Activated naive CD8-positive, alpha-beta T cell treated with anti-CD3 and anti-CD28 coated beads for 36 hours (primary cell): ENCODE measurements at places on chromosomes 7 and 10. TPM values are rescaled to one million over a fixed set of nuclear protein-coding genes. Genes with fewer than 3 reads are reported as not detected.

The PLCE1 gene
- not detected for total RNA-seq

The CCDC172 gene
- total RNA-seq: not detected

The BBIP1 gene
- 35.6 TPM for total RNA-seq

The SH2D4B gene
- total RNA-seq: 0.08 TPM

The SPDYE2B gene
- total RNA-seq: not detected

The WAC gene
- 126 TPM for total RNA-seq

DNA sequence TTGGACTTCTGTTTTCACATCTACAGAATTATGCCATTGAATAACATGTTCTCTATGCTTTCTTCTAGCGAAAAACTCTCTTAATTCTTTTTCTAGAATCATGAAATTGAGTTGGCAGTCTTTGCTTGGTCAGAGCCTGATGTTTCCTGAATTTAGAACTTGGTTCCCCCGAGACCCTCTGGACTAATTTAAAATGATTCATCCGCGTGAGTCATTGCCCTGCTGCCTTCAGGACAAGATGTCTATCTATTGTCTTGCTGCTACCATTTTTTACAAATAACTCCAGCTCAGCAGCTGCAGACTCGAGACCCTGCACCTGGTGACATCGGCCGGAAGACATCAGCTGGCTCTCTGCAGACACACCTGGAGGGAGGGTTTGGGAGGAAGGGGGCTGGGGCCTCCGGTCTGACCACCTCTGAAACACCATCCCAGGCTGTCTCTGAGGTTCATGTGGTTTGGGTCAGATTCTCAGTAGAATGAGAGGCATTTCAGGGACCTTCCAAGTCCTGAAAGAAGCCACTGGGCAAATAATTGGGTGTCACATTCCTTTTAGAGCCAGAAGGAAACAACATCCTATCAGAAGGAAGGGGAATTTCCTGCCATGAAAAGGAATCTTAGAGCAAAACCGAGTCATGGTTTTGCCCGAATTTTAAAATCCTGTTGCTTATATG, 20.9 kb upstream of the KLF6 start:
- H3K27me3 ChIP-seq: no peaks in the 10 kb centered on the region
- DNase-seq: no peak
- peaks cover 50% of the 10 kb centered on the region for H3K4me1 ChIP-seq

- DNase-seq: no peak
- no peak overlapping the region for H3K4me3 ChIP-seq
- H3K27me3 ChIP-seq: peaks cover 14% of the 10 kb centered on the region
- H3K4me1 ChIP-seq: no peaks in the 10 kb centered on the region
Observed at GRCh38 chr7:94301024-94301586, 93.6 kb upstream of the COL1A2 start.

- H3K36me3 ChIP-seq: no peaks in the 10 kb centered on the region
- peaks cover 39% of the 10 kb centered on the region for H3K27me3 ChIP-seq
- H3K4me1 ChIP-seq: peaks cover 7% of the 10 kb centered on the region
- H3K4me3 ChIP-seq: no peak overlapping the region
Observed at GRCh38 chr7:154868921-154869320, 134.0 kb downstream of the PAXIP1 start.

- H3K27ac ChIP-seq: no peak overlapping the region
- no peaks in the 10 kb centered on the region for H3K4me1 ChIP-seq
- H3K36me3 ChIP-seq: no peaks in the 10 kb centered on the region
- no peak overlapping the region for H3K4me3 ChIP-seq
- H3K27me3 ChIP-seq: no peaks in the 10 kb centered on the region
Observed at GRCh38 chr10:119412244-119413092, 130.1 kb downstream of the RGS10 start.

DNA sequence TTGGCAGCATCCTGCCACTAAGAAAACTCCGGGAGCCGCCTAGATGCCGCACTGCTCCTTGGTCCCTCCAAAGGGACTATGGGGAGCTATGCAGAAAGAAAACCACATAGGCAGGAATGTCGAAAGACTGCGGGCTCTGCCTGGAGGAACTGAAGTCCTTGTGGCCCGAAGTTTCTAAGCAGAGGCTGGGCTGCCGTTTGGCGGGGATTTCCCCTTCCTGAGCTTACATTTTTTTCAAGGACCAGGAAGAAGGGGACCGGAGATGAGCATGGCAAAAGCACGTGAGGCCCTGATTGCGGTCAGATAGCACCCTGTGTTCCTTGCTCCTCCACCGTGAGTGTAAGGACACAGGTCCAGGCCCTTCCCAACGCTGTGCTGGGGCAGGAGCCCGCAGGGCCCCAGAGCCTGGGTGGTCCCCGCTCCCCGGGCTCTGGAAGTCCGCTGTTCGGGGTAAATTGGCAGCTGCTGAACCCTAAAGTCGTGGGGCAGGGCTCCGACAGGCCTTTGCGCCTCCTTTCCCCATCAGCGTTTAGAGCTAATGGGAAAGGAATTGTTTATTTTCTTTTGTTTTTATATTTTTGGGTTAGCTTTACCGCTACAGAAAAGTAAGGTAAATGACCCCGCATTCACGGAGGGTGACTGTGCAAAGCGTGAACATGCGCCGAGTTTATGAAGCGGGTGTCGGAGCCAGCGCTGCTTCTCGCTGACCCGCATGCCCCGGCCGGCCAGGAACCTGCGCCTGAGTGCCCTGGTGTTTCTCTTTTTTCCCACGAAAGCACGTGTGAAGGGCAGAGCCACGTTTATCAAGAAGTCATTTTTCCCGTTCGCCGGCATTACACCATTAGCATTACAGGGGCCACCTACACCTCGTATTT, 356.5 kb upstream of the ZNF32 start:
- H3K36me3 ChIP-seq: no peaks in the 10 kb centered on the region
- peaks cover 3% of the 10 kb centered on the region for H3K27me3 ChIP-seq
- no peaks in the 10 kb centered on the region for H3K4me1 ChIP-seq
- no peak overlapping the region for H3K4me3 ChIP-seq
- H3K27ac ChIP-seq: no peak overlapping the region

DNA sequence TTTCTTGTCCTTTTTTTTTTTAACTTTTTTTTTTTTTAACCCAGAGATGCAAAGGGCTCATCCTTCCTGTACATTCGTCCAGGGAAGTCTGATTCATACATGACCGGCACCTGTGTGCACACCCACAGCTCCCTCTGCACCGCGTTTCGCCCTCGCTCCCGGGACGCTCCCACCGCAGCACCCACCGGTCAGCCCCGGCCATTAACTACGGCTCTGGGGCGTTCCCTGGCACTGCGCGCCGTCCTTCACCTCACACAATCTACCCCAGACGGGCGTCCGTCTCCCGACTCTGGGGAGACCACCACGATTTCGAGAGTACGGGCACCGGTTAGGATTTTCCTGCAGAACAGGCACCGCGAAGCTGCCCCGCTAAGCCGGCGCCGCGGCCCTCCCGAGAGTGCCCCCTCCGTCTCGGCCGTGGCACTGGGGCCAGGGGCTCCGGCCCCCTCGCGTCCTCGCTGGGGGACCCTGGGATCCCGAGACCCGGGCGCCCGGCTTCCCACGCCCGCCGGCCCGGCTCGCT, 452 bp downstream of the ATE1 start:
- H3K27me3 ChIP-seq: no peaks in the 10 kb centered on the region
- H3K36me3 ChIP-seq: peaks cover 11% of the 10 kb centered on the region
- peak; percentile 44 for DNase-seq
- peaks cover 18% of the 10 kb centered on the region for H3K4me1 ChIP-seq
- H3K4me3 ChIP-seq: peak overlapping the region; percentile 93

DNA sequence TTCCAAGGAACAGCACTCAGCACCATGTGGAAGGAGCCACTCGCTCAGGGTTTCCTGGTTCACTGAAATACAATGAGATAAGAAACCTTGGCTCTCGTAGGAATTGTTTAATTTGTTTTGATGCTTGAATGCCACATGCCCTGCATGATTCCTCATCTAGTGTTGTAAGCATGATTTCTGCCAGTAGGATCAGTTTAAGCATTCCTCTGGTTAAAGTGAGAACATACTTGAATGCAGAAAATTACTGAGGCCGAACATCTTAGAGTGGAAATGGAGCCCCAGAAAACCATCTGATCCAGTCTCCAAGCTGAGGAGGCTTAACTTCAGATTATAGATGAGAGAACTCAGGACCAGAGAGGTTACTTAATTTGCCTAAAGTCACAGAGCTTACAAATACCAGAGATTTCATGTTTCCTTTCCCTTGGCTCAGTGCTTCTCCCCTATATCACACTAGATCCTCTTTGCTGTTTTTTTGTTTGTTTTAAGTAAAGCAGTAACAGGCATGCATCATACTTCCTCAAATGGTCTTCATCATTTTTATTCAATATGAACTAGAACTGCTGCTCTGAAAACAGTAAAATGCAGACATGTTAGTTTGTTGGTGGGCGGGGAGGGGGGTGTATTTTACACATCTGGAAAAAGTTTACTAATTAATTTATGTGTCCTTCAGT, 125.1 kb downstream of the ADAM12 start:
- H3K4me3 ChIP-seq: no peak overlapping the region
- no peaks in the 10 kb centered on the region for H3K4me1 ChIP-seq
- no peak for DNase-seq
- no peak overlapping the region for H3K27ac ChIP-seq
- H3K27me3 ChIP-seq: peaks cover 4% of the 10 kb centered on the region
- no peaks in the 10 kb centered on the region for H3K36me3 ChIP-seq

- no peak for DNase-seq
- peaks cover 33% of the 10 kb centered on the region for H3K4me1 ChIP-seq
- peaks cover 13% of the 10 kb centered on the region for H3K36me3 ChIP-seq
- no peak overlapping the region for H3K27ac ChIP-seq
Observed at GRCh38 chr10:74164716-74165529, 13.9 kb downstream of the ADK start.

GRCh38 chr10:82814635-82815034, 939.6 kb downstream of the NRG3 start:
- no peaks in the 10 kb centered on the region for H3K27me3 ChIP-seq
- no peak overlapping the region for H3K4me3 ChIP-seq
- no peak overlapping the region for H3K27ac ChIP-seq
- H3K36me3 ChIP-seq: no peaks in the 10 kb centered on the region
- DNase-seq: no peak

GRCh38 chr10:87991946-87992345, 128.5 kb downstream of the PTEN start:
- H3K4me1 ChIP-seq: peaks cover 10% of the 10 kb centered on the region
- H3K36me3 ChIP-seq: no peaks in the 10 kb centered on the region
- DNase-seq: no peak
- no peak overlapping the region for H3K27ac ChIP-seq
- H3K4me3 ChIP-seq: no peak overlapping the region

GRCh38 chr10:8112230-8112905, 57.9 kb downstream of the GATA3 start:
- no peak overlapping the region for H3K27ac ChIP-seq
- no peak overlapping the region for H3K4me3 ChIP-seq
- no peak for DNase-seq

- H3K36me3 ChIP-seq: no peaks in the 10 kb centered on the region
- no peak overlapping the region for H3K27ac ChIP-seq
- H3K4me1 ChIP-seq: peaks cover 2% of the 10 kb centered on the region
- peak; percentile 18 for DNase-seq
- H3K27me3 ChIP-seq: peaks cover 4% of the 10 kb centered on the region
Observed at GRCh38 chr10:30591249-30591670, 38.3 kb downstream of the LYZL2 start.

DNA sequence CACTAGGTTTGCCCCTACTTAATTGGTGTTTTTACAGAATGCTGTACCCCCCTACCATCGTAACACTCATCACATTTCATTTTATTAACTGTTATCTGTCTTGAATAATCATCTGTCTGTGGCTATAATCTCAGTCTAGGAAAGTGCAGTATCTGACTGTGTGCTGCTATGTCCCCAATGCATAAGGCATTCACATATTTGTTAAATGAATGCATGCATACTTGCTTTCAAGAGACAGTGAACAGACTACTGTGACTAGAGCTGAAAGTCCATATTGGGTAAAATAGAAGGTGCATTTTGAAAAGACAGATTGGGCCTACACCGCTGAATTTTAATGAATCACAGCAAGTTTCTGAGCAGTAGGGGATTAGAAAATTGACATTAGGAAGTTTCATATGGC, 112.3 kb downstream of the ARHGAP12 start:
- no peaks in the 10 kb centered on the region for H3K27me3 ChIP-seq
- no peaks in the 10 kb centered on the region for H3K4me1 ChIP-seq
- H3K36me3 ChIP-seq: no peaks in the 10 kb centered on the region
- DNase-seq: no peak

- H3K36me3 ChIP-seq: no peaks in the 10 kb centered on the region
- DNase-seq: no peak
- no peaks in the 10 kb centered on the region for H3K4me1 ChIP-seq
- H3K27me3 ChIP-seq: no peaks in the 10 kb centered on the region
- no peak overlapping the region for H3K4me3 ChIP-seq
- no peak overlapping the region for H3K27ac ChIP-seq
Observed at GRCh38 chr7:109497053-109497452, 927.4 kb downstream of the DNAJB9 start.

GRCh38 chr10:106436123-106436715, 728.3 kb downstream of the SORCS1 start:
- H3K4me3 ChIP-seq: no peak overlapping the region
- H3K36me3 ChIP-seq: no peaks in the 10 kb centered on the region
- no peaks in the 10 kb centered on the region for H3K27me3 ChIP-seq
- H3K4me1 ChIP-seq: no peaks in the 10 kb centered on the region
- H3K27ac ChIP-seq: no peak overlapping the region

DNA sequence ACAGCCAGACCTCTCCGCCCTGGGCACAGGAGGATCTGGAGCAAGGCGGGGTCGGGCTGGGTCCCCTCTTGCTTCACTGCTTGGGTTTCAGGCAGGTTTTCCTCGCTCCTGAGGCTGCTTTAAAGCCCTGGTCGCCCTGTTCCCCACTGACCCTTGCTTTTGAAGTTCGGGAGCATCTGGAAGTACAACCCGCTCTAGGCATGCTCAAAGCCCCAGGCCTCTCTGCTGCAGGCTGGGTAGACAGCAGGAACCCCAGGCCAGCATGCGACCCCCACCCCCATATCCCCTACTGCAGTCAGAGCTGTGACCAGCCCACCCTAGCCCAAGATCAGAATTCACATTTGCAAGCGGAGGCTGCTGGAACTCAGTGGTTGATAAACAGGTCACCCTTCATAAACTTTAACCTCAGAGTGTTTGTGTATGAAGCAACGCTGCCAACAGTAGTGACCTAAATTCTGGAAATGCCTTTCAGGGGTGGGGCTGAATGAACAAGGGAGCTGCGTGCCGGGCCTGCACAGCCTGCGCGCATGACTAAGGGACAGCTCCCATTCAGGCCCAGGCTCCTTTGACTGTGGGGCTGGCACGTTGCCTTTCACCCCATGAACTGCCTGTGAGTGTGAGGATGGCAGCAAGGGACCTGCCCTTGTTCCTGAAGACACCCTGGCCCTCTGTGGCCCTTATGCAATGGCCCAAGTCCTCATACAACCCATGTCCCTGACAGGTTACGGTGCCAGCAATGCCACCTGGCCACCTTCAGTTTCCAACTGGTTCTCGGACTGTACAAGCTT, 52.5 kb downstream of the PROSER2 start:
- no peaks in the 10 kb centered on the region for H3K36me3 ChIP-seq
- no peak overlapping the region for H3K27ac ChIP-seq
- peaks cover 26% of the 10 kb centered on the region for H3K4me1 ChIP-seq
- H3K27me3 ChIP-seq: peaks cover 16% of the 10 kb centered on the region

- H3K27me3 ChIP-seq: peaks cover 6% of the 10 kb centered on the region
- DNase-seq: no peak
- no peak overlapping the region for H3K4me3 ChIP-seq
Observed at GRCh38 chr10:117405730-117406129, 30.5 kb upstream of the PDZD8 start.
